ENCODE measurements at places on chromosomes 7 and 10.

DNA sequence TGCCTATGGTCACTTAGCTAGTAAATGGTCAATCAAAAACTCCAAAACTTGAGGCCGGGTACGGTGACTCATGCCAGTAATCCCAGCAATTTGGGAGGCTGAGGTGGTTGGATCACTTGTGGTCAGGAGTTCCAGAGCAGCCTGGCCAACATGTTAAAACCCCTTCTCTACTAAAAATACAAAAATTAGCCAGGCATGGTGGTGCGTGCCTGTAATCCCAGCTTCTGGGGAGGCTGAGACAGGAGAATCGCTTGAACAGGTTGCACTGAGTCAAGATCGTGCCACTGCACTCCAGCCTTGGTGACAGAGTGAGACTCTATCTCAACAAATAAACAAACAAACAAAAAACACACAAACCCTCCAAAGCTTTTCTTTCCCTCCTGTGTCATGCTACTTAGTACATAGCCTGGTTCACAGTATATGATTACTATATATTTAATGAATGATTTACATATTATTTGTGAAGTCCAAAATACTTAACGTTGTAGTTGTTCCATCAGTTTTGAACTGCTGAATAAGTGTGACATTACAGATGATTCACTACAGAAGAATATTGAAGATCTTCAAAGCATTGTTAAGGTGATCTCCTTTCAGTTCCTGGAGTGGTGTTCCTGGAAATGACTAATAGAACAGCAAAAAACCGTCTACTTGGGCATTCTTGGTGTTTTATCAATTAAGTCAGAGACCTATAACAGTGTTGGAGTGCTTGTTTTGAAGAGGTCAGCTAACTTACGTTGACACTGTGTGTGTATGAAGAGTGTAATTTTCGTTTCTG lies 72.9 kb downstream of the ADK start:
- peak; percentile 17 for DNase-seq

GRCh38 chr7:112654322-112655216 lies 135.6 kb downstream of the TMEM168 start:
- no peak for DNase-seq

GRCh38 chr10:42981358-42982236 lies 95.3 kb upstream of the RET start:
- no peak for DNase-seq

- DNase-seq: no peak
Measured at GRCh38 chr10:42953684-42954674, 122.9 kb upstream of the RET start.

- no peak for DNase-seq
Measured at GRCh38 chr10:117221156-117221711, 19.7 kb upstream of the SLC18A2 start.

DNA sequence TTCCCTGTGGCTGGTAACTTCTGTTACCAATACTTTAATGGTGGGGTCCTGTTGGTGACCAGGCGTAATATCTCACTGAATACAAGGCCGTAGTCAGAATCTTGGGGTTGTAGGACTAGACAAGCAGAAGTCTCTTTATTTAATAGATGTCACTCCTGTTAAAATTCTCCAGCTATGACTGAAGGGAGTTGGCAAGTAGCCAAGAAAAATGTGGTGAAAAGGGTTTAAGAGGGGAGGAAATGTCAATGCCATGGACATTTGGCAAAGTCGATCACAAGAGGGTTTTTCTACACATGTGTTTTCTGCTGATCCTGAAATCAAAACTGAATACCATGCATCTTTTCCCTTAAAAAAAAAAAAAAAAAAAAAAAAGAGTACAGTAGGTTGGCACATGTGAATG lies 533.5 kb downstream of the AUTS2 start:
- no peak for DNase-seq

DNA sequence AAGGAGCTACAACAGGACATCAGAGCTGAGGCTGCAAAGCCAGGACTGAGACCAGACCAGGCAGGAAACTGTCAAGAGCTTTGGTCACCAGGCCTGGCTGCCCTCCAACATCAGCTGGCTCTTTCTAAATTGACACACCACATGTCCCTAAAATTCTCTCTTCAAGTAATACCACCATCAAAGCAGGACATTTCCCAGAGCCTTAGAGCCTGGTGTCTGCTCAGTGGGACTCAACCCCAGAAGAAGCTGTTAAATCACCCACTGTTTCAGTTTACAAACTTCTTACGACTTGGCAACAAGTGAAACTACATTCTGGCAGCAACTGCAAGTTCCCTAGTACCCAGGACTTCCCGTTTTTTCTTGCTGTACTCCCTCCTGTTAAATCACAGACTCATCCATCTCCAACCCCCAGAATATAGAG lies 3.8 kb upstream of the IL6 start:
- DNase-seq: no peak

DNA sequence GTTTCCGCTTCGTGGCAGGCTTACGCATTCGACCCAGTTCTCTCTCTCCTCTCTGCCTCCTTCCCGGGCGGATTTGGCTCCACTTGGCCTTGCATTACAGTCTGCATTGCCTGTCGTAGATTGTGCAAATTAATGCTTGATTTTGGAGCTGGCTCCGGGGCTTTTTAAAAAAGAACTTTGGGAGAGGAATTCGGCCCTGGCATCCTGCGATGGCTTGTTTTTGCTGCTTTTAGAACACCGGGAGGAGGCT lies 767 bp downstream of the EIF4EBP2 start:
- DNase-seq: no peak

Measured in GM04504 (cell line).